ENCODE measurements at places on chromosomes 12 and 14.

DNA sequence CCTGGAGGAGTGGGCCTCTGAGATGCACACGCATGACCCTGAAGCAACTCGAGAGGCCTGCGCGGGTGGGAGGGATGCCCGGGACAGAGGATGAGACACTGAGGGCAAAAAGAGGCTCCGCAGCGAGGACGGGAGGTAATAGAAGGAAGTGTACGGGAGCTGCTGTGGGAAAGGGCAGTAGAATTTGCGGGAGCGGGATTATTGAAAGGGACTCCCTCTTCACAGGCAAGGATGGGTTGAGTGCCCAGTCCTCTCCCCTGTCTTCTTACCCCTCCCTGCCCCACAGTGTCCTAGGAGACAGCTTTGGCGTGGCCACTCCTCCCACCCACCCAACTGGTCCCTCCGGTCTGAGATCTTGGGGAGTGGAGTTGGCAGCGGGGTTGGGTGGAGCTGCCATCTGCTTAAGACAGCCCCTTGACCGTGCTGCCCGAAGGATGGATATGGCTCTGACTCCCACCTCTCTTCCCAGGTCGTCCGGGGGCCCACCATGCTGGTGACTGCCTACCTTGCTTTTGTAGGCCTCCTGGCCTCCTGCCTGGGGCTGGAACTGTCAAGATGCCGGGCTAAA lies 15.7 kb upstream of the ESPL1 start:
- DNase-seq = peak; percentile 55

GRCh38 chr12:2282318-2282717 lies 229.5 kb downstream of the CACNA1C start:
- DNase-seq = no peak

GRCh38 chr14:87161502-87161901 lies 831.5 kb downstream of the GALC start:
- no peak for DNase-seq

DNA sequence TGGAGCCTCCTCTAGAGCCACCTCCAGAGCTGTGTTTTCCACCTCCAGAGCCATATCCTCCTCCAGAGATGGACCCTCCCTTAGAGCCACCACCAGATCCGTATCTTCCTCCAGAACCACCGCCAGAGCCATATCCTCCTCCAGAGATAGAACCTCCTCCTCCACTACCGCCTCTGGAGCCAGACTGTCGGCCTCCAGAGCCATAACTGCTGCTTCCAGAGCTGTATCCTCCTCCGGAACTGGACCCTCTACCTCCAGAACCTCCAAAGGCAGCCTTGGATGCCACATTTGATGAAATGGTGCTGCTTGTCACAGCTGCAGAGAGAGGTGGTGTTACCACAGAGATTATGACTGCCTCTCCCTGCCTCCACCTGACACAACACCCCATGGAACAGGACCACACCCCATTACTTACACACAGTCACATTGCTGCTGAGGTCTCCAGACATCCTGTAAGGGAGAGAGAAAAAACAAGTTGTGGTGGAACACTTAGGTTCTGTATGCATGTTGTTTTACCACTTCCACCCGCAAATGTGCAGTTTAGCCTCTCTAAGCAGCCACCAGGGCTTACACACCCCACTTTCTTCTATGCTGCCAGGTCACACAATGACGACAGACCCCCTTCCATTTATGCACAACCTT lies 6.8 kb downstream of the KRT2 start:
- DNase-seq = no peak

GRCh38 chr14:91406451-91406850 lies 11.2 kb downstream of the CCDC88C start:
- no peak for DNase-seq

DNA sequence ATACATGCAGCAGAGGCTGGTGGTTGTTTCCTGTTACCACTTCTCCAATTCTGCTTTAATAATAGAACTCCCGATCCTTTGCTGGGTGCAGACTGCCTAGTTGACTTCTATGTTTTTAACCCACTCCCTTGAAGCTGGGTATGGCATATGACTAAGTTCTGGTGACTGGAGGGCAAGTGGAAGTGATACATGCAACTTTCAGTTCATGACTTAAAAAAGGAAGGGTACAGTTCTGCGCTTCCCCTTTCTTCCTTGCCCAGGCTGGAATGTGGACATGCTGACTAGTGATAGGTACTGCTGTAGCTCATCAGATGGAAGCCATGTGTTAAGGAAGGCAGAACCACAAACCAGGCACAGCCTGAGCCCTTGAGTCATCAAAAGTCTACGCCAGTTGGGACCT lies 2.4 kb upstream of the A2M start:
- no peak for DNase-seq

DNA sequence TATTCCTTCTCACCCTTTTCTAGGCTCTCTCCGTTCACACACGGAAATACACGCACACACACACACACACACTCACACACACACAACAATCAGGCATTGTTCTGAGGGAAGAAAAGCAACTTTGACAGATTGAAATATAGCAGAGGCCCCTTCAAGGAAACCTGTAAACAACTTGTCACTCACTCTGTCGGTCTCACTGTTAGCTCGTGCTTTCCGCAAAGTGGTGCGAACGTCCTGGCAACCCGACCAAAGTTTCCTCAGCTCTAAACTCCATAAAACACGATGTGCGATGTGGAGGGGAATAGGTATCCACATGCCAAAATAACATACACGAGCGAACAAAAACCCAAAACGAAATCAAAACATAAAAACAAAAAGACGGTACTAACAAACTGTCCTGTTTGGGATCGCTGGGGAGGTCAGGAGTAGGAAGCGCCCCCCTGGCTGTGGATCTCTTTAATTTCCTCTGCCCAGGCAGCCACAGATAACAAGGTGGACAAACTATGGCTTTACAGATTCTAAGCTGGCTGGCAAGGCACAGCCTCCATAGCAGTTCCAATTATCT lies 822 bp upstream of the SOX5 start:
- no peak for DNase-seq

DNA sequence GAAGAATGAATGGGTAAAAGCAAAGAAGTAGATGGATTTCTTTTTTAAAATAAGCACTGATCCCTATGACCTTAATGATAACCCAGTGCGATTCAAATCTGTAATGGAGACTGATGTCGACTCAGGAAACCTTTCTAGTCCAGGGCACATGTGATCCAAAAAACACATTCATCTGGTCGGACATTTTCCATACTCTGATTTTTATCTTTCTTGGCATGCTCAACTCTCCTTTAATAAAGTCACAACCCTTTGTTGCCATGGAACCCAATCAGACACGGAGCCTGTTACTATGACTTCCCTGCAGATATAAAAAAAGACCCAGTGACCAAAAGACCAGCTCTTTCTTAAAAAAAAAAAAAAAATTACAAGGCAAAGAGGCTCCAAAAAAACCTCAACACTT lies 27.9 kb downstream of the TMCC3 start:
- DNase-seq = peak; percentile 41

DNA sequence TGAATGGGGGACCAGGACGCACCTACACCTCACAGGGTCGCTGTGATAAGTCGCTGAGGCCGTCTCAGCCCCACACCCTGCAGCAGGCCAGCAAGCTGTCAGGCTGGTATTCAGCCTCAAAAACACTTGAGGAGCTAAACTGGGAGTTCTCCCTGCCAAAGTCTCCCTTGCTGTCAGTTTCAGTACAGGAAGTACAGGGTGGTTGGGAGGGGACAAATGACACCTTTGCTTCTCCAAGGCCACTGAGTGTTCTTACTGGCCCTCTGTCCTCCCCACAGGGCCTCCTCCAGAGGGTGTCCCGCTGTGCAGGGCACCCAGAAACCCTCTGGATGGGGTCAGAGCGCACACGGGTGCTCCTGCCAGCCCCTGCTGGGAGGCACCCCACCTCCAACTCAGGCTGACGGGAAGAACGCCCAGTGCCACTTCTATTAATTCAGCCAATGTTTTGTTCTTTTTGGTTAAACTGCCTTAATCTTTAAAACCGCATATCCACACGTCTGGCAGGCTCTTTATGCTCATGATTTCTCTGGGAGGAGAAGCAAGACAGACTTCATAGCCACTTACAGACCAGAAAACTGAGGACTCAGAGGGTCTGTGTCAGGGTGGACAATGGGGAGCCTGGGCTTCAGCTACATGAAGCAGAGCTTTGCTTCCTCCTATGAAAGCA lies 75.9 kb downstream of the ITPK1 start:
- no peak for DNase-seq

DNA sequence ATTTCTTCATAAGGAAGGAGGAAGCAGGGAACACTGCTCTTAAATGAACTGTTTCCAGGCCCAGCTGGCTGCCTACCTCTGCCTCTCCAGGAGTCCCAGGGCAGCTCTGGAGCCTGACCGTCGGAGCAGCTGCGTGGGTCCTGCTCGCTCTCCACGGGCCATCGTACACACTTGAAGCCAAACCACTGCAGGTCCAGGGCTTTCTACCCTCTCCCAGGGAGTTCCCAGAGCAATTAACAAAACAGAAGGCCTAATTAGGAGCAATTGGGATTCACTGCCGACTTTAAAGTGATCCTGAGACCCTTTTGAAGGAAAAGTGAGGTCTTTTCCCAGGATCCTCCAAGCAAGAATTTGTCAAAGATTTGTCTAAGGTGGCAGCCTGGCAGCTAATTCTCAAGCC lies 76.9 kb downstream of the OTX2 start:
- no peak for DNase-seq

DNA sequence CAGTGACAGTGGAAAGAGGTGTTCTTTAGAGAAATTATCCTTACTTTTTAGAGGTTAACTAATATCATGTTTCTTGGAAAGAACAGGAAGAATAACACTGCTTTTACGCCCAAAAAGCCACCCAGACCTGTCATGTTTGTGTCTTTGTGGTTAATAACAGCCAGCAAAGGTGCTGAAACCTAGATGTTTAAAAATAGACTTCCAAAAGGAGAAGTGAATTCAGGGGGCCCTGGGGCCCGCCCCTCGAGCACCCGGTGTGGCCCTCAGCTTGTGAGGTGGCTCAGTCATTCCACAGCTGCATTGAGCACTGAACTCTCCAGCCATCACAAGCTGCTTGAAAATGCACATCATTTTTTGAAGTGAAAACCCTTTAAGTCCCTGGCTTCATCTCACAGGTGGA lies 20.8 kb upstream of the AMN start:
- DNase-seq = no peak

- no peak for DNase-seq
These were observed 344.0 kb upstream of the PRICKLE1 start for GRCh38 chr12:42933461-42934081.

GRCh38 chr12:104358353-104359003 lies 54.9 kb downstream of the EID3 start:
- DNase-seq = peak; percentile 77

GRCh38 chr12:25757037-25757665 lies 201.3 kb upstream of the RASSF8 start:
- DNase-seq = no peak

GRCh38 chr12:67666605-67667004 lies 18.1 kb downstream of the DYRK2 start:
- no peak for DNase-seq

DNA sequence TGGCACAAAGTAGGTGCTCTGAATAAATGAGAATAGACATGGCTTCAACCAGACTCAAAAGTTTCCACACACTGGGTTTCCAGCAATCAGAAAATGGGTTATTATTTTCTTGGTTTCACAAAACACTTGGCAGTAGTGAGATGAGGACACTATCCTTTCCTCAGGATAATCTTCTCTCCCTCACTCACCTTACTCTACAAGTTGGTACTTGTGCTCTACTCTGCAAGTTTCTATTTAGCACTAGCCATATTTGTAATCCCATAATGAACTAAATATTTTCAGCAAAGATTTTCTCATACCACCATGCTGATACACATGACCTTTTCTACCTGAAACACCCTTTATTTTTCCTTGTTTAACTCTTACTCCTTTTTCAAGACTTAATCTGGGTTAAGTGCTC lies 137.7 kb downstream of the FOXA1 start:
- DNase-seq = no peak

DNA sequence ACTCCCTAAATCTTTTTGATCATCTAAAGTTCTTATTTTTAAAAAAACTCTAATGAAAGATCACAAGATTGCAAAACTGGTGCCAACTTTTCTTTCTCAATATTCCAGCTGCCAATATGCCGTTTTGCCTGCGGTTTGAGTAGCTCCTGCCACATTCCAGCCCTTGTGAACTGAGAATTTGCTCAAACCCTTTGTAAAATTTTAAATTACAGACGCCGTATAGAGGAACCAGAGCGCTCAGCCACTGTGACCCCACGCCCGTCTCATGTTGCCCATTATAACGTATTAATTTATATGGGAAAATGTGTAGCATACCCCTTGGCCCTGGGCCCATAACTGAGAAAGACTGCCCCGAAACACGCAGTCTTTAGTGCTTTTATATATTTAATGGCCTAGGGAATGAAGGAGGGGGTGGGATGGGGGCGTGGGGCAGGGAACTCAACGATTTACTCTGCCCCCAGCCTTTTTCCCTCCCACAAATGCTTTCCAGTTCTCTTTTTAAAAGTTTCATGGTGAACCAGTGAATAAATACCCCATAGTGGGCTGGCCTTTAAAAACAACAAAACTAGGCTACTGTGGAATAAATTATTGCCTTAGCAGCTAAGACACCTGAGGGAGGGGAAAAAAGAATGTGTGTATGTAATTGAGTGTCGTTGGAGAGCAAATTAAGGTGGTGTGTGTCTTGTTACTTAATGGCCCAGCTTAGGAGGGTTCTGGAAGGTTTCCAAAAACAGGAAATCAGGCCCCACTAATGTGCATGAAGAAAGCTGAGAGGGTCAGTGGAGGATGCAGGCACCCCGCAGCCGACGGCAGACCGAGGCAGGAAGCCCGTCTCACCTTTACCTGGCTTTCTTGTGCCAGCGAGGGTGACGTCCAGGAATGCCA lies 45.7 kb upstream of the RFLNA start:
- no peak for DNase-seq

GRCh38 chr12:64171715-64172114 lies 50.4 kb downstream of the KICS2 start:
- peak; percentile 32 for DNase-seq

GRCh38 chr12:47602949-47603558 lies 102.8 kb downstream of the RPAP3 start:
- no peak for DNase-seq

DNA sequence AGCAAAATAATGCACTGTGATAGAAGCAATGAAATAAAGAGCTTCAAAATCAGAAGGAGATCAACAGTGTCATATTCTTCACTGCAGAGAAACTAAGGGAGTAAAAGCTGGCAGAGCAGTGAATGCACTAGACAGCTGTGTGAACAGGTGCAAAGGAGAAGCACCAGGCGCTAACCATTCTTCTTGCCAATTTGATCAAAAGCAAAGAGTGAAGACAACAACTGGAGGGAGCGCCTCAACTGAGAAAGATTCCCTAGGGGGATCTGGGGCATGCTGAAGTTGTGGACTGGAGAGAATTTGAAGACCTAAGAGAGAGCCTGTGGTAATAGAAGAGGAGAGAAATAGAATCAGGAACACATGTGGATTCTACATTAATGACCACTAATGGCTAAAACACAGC lies 50.4 kb upstream of the OVCH1 start:
- no peak for DNase-seq

GRCh38 chr14:26265170-26265685 lies 332.6 kb downstream of the NOVA1 start:
- DNase-seq = no peak

GRCh38 chr14:30158299-30158698 lies 230.7 kb upstream of the PRKD1 start:
- no peak for DNase-seq

GRCh38 chr14:61365667-61366212 lies 44.4 kb downstream of the PRKCH start:
- no peak for DNase-seq

- DNase-seq = no peak
These were observed 268.5 kb downstream of the FOXG1 start for GRCh38 chr14:29035134-29035533.
